ENCODE measurements at places on chromosomes 4 and X.
A peak's percentile ranks its signal among the peaks of the same experiment; 100 is the strongest.

GRCh38 chrX:46628460-46629371, 55.2 kb downstream of the CHST7 start:
- peak; percentile 46 for DNase-seq

DNA sequence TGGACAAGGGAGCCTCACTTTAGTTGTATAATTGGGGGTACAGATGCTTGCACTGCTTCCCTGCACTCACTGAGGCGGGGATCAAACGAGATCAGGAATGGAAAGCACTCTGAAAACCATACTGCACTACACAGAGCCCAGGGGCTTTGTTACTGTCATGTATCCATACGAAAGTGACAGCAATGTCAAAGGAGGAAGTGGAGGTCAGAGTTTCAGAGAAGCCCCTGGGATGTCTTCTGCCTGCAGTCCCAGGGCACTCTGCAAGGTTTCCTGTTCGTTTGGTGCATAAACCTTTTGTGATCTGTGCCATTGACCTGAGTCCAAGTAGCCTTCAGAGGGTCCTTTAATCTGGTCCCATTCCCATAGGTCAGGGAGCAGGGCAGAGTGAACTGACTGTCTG, 31.2 kb downstream of the RNF175 start:
- no peak for DNase-seq

- no peak for DNase-seq
These were observed 410 bp downstream of the GNL3L start for GRCh38 chrX:54530357-54530900.

- no peak for DNase-seq
These were observed 9.2 kb downstream of the PWWP3B start for GRCh38 chrX:106177106-106177981.

GRCh38 chrX:34377645-34378044, 245.5 kb upstream of the FAM47A start:
- DNase-seq, result no peak

DNA sequence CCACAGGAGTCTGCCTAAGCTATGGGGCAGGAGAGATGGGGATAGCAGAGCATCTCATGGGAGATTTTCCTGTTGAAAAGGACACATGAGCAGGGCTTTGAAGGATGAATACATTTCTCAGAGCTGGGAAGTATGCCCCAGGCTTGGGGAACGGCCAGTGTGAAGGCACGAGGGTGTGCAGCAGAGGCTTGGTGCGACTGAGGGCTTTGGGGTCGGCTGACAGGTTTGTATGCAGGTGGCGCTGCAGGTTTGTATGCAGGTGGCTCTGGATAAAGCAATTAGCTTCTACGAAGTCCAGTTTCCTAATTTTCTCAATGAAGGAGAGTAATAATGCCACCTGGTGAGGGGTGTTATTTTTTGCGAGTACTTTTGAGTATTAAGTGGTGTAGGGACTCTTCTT, 6.8 kb upstream of the KIAA0232 start:
- no peak for DNase-seq

DNA sequence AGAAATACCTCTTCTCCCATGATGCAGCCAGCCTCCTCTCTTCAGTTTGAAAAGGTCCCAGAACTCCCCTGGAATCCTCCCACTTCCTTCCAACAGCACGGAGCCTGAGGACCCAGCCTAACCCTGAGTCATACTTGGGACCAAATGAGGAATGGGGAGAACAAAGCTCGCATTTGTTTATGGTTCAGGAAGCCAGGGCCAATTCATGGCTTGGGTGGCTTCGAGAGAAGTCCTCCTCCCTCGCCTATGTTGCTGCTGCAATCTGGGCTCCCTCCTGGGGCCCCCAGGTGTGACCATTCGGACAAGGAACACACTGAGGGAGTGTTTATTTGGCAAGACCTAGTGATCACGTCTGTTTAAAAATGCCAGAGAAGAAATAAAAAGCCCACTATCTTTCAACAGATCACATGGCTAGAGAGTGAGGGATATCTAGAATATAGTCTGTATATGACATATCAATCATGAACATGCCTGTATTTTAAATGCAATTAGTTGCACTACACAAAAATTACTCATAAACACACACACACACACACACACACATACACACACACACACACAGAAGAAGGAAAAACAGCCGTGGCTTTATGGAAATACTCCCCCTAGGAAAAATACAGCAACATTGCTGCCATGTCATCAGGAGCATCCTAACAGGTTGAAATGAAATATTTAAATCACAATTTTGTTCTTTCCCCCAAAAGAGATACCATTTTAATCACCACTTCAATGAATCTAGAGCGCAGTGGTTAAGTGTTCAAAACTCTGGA, 155.7 kb upstream of the MAP3K15 start:
- DNase-seq, result no peak

DNA sequence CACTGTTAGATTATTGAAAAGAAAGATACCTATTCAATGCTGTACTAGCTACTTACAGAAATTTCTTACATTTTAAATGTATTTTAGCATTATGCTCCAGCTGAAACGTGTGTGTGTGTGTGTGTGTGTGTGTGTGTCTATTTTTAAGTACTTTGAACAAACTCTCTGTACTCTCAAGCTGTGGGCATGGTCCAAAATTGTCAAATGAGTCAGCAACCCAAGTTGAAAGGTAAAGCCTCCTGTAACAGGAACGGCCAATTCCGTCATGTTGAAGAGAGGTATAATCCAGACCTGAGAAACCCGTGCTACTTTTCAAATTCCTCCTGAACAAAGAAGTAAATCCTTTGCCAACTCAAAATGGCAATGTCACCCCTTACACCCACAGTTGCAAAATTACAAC, 20.5 kb downstream of the MAOB start:
- no peak for DNase-seq

- DNase-seq, result no peak
These were observed 487.8 kb downstream of the BCOR start for GRCh38 chrX:39609941-39610340.

DNA sequence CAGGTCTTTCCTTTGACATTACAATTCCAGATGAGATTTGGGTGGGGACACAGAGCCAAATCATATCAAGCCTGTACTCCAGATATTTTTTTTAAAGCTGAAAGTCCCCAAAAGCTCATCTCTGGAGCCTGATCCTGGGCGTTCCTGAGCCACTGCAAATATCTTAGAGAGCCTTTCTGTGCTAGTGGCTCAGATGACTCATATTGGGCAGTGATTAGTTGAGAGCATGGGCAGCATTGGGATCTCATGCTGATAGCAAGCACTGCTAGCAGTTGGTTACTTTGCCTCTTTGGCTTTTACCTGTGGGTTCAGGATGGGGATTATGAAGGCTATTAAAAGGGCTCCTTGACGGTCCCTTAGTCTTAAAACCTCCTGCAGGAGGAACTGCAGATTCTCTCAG, 51.4 kb upstream of the SCRG1 start:
- no peak for DNase-seq

GRCh38 chr4:139596034-139596683, 40.1 kb upstream of the SETD7 start:
- no peak for DNase-seq

- DNase-seq, result no peak
These were observed 584.3 kb upstream of the SMIM31 start for GRCh38 chr4:164169591-164169990.

DNA sequence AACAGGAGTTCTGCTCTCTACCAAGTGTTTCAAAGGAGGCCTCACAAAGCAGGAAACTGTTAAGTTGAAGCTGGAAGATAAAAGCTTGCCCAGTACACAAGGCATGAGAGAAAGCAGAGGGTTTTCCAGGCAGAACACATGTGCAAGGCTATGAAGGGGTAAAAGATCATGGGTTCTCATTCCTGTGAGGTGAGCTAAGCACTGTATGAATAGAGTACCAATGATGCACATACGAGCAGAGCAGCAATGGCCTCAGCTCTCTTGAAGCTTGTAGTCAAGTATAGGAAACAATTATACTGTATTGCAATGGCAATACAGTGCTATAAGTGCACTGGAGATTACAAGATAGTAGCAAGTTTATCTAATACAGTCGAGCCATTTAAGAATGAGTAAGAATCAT, 18.0 kb downstream of the TTC29 start:
- DNase-seq, result no peak

- DNase-seq, result no peak
These were observed 4.8 kb upstream of the SH3BP2 start for GRCh38 chr4:2788101-2788500.

- DNase-seq, result peak; percentile 57
These were observed 31.0 kb downstream of the ALPK1 start for GRCh38 chr4:112327965-112328733.

DNA sequence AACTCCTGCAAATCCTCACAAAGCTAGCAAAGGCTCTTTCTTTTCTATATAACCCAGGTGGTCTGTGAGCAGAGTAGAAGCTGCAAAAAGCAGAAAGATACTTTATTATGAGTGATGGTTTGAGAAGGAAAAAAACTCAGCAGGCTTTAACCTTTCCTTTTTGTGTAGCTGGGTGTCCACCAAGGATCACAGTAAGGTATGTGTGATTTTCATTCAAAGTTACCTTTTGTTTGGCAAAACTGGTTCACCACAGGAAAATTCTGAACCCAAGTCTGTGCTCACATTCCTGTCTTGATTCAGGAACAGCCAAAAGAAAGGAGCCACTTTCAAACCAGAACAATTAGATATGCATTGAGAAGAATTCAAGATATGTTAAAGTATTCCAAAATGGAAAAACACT, 35.7 kb downstream of the FRAS1 start:
- no peak for DNase-seq

GRCh38 chrX:136954930-136955329, 74.4 kb upstream of the RBMX start:
- no peak for DNase-seq

DNA sequence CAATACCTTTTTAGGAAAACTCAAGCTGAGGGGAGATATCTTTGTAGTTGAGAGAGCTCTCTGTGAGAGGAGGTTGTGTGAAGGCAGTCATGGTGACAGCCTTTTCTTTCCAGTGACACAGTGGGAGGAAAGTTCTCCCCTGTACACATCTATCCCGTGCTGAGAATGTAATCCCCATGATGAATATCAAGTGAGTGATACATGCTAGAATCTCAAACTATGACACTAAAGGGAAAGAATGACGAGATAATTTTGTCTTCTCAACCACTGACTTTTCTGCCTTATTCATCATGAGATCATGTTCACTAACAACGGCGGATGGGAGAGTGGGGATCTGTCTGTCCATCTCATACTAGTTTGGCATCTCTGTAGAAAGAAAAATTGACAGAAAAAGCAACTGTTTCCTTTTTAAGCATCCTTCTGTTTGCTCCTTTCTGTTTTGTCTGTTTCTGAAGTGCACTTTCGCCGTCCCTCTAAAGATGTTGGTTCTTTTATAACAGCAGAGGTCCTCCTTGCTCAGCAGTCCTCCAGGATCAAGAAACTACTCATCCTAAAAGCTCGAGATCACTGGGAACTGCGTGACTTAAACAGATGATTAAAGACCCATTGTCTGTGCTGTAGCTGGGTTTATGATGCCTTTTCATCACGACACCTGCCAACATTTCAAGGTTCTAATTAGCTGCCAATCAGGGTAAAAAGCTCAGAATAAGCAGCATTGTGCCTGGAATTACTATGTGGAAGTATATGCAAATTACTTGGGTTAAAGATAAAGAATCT, 137.6 kb downstream of the DCK start:
- no peak for DNase-seq

DNA sequence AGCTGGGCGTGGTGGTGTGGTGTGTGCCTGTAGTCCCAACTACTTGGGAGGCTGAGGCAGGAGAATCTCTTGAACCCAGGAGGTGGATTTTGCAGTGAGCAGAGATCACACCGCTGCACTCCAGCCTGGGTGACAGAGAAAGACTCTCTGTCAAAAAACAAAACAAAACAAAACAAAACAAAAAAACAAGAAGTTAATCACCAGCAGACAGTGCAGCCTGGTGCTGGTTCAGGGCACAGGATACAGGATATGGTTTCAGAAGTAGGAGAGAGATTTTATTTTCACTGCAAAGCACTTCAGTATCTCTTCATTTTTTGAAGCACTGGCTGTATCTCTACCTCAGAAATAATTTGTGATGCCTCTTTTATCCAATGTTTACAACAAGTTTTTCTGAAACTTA, 1222.9 kb upstream of the PRKX start:
- DNase-seq, result no peak

GRCh38 chrX:85573801-85574200, 194.3 kb upstream of the POF1B start:
- DNase-seq, result no peak

- DNase-seq, result no peak
These were observed 2.6 kb upstream of the AMMECR1 start for GRCh38 chrX:110320381-110320987.

DNA sequence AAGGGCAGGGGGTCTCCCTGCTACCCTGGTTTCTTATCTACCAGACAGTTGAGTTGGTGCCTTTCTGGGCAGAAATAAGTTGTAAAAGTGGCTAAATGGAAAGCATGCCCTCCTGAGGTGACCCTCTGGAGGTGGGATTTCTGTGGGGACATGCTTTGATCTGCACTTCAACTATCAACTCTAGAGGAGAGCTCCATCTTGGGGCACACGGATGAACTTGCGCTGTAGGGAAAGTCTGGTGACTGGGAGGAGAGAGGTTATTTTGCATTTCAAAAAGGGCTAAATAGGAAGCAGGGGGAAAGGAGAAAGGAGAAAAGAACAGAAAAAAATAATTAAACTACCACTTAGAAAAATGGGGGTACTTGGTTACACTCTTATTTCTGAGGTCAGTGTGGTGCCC, 12.7 kb upstream of the RHOXF2B start:
- DNase-seq, result no peak

DNA sequence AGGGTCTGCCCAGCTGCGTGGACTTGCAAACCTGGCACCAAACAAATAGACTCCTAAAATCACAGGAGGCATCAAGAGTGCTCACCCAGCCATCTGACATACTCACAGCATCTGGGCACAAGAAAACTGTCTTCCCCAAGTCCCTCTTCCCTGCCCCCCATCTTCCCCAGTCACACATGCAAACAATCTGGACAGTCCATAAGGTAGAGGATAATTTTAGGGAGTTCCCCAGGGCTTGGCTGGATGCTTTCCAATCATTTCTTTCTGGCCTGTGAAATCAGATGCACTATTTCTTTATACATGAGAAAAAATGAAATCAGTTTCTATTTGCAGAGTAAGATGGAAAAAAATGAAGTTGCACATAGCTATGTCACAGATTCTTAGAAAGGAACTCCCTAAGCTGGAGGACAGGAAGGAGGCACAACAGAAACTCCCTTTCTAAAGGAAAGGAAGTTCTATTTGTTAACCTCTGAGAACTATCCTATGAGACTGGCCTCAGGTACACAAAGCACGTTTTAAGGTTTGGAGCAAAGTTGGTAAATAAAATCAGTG, 342.3 kb downstream of the HNRNPD start:
- no peak for DNase-seq

DNA sequence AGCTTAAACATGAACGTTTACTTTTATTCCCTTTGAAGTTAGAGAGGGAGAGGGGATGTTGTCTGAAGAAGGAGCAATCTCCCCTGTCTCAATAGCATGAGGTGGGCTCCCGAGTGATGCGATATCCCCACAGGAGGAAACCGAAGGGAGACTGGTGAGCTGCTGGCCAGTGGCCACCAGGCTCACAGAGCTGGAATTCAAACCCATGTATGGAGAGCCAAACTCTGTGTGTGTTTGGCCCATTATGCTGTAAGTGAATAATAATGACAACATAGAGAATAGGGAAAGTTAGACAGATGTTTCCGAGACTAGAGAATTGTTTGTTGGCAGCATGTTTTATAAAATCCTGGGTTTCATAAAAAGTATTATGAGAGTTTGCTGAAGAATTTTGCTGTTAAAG, 66.1 kb upstream of the CLNK start:
- no peak for DNase-seq

All from GM10248 (cell line).